ENCODE measurements at places on chromosomes 6 and 20. TPM values are rescaled to one million over a fixed set of nuclear protein-coding genes. Genes with fewer than 3 reads are reported as not detected.
A peak's percentile ranks its signal among the peaks of the same experiment; 100 is the strongest.

- H3K4me1 ChIP-seq = no peaks in the 10 kb centered on the region
- H3K4me3 ChIP-seq = no peak overlapping the region
- no peaks in the 10 kb centered on the region for H3K36me3 ChIP-seq
Measured at GRCh38 chr20:57416296-57417022, 25.3 kb downstream of the RBM38 start.

- H3K27ac ChIP-seq = no peak overlapping the region
- no peaks in the 10 kb centered on the region for H3K27me3 ChIP-seq
- no peaks in the 10 kb centered on the region for H3K36me3 ChIP-seq
- DNase-seq = no peak
Measured at GRCh38 chr6:137808191-137808590, 58.9 kb upstream of the TNFAIP3 start.

- no peaks in the 10 kb centered on the region for H3K4me1 ChIP-seq
- no peak for DNase-seq
- no peaks in the 10 kb centered on the region for H3K27me3 ChIP-seq
- no peak overlapping the region for H3K4me3 ChIP-seq
- H3K27ac ChIP-seq = no peak overlapping the region
Measured at GRCh38 chr6:169943241-169944060, 192.0 kb downstream of the ERMARD start.

DNA sequence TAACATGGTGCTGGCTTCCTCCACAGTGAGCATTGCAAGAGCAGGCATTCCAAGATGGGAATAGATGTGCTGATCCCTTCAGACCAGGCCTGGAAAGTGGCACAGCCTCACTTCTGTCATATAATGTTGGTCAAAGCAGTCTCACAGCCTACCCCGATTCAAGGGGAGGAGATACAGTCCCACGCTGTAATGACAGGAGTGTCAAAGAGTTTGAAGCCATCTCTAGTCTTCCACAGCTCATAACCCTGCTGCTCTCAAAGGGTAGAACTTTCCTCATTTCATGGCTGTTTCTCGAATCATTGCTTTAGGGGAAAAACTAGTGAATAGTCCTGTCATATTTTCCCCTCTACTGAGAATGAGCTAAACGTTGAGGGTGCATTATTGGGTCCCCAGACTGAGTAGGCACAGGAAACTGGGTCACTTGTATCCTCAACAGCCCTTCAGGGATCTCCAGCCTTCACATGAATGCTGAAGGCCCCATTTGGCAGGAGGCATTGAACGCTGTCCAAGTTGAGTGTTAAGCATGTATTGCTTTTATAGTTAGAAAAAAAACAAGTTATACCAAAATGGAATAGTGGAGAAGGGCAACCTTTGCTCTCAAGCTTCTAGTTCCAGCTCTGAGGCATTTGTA lies 27.3 kb downstream of the DTD1 start:
- H3K27ac ChIP-seq = no peak overlapping the region
- peaks cover 23% of the 10 kb centered on the region for H3K36me3 ChIP-seq
- H3K4me1 ChIP-seq = no peaks in the 10 kb centered on the region
- DNase-seq = peak; percentile 34
- no peaks in the 10 kb centered on the region for H3K27me3 ChIP-seq
- H3K4me3 ChIP-seq = no peak overlapping the region

DNA sequence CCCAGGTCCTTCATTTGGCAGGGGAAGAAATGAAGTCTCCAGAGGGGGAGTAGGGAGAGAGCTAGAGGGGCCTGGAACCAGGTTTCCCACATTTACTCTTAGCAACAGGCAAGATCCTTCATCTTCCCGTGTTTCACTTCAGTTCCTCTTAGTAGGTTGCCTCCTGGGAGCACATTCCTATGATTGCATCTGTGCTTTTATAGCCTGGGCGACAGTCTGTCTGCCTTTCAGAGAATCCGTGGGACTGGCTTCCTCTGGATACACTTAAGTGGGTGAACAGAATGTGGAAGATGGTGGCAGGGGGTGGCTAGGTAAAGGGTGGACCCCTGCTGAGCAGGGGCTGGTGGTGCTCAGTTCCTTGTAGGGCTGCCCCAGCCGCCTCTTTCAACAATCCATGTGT lies 33.4 kb downstream of the STK35 start:
- no peaks in the 10 kb centered on the region for H3K36me3 ChIP-seq
- H3K27me3 ChIP-seq = no peaks in the 10 kb centered on the region
- H3K27ac ChIP-seq = no peak overlapping the region
- H3K4me3 ChIP-seq = no peak overlapping the region
- DNase-seq = no peak

DNA sequence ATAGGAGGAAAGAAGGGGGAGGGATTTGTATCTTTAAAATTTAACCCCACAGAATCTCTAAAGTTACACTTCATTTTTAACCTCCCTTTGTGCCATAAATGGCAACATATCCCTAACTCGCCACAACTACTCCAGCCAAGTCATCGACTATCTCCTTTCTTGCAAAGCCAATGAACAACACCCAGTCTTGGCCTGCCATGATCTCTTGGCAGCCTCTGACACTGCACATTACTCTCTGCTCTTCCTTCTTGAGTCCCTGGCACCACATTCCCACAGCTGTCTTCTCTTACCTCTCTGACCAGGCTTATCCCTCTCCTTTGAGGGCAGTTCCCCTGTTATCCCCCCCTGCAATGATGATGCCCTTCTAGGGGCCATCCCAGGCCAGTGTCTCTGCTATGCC lies 42.5 kb downstream of the MBOAT1 start:
- H3K27ac ChIP-seq = peak overlapping the region; percentile 27
- no peak overlapping the region for H3K4me3 ChIP-seq
- peaks cover 31% of the 10 kb centered on the region for H3K4me1 ChIP-seq
- no peaks in the 10 kb centered on the region for H3K27me3 ChIP-seq
- H3K36me3 ChIP-seq = no peaks in the 10 kb centered on the region
- DNase-seq = no peak

DNA sequence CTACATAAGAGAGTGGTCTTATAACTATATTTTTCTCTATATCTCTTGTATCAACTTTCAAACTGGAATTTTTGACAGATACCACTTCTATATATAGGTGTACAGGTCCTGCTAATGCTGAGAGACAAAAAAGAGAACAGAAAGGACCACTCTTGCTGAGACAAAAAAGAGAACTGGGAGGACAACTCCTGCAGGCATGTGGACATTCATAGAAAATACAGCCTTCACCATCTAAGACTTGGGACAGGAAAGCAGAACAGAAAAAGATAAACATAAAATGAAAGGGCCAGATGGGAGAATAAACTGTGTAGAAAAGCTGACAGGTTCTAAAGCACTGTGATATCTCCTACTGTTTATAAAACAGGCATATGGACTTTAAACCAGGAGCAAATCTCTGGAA lies 541.0 kb upstream of the ADGRB3 start:
- H3K4me3 ChIP-seq = no peak overlapping the region
- H3K27me3 ChIP-seq = no peaks in the 10 kb centered on the region
- no peak overlapping the region for H3K27ac ChIP-seq
- no peak for DNase-seq

Gene CDH4
- 0.37 TPM for total RNA-seq

Data from stomach (tissue), 19 donors.